ENCODE measurements at places on chromosomes 2 and 18. TPM values are rescaled to one million over a fixed set of nuclear protein-coding genes. Genes with fewer than 3 reads are reported as not detected.
A peak's percentile ranks its signal among the peaks of the same experiment; 100 is the strongest.

Gene PCARE
- not detected for total RNA-seq

Gene NT5C1B
- total RNA-seq = not detected

Gene G6PC2
- total RNA-seq = not detected

DNA sequence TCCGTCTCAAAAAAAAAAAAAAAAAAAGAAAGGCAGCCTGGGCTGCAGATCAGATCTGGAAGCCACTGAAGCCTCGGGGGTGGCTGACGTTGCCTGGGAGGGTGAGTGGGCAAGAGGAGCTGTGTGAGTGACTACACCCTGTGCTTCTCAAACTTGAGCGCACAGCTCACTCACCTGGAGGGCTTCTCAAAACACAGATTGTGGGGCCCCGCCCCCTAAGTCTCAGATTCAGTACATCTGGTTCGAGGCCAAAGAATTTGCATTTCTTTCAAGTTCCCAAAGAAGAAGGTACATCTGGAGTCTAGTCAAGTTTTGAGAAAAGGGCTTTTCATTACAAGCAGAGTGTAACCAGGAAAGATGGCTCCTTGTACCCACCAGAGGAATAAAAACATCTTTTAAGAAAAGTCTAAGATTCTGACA lies 97.7 kb upstream of the CAB39 start:
- no peak for DNase-seq
- peaks cover 8% of the 10 kb centered on the region for H3K36me3 ChIP-seq
- H3K27ac ChIP-seq = peak overlapping the region; percentile 11

GRCh38 chr2:39452396-39452795 lies 15.3 kb upstream of the MAP4K3 start:
- DNase-seq = no peak
- no peaks in the 10 kb centered on the region for H3K27me3 ChIP-seq
- no peak overlapping the region for H3K27ac ChIP-seq

DNA sequence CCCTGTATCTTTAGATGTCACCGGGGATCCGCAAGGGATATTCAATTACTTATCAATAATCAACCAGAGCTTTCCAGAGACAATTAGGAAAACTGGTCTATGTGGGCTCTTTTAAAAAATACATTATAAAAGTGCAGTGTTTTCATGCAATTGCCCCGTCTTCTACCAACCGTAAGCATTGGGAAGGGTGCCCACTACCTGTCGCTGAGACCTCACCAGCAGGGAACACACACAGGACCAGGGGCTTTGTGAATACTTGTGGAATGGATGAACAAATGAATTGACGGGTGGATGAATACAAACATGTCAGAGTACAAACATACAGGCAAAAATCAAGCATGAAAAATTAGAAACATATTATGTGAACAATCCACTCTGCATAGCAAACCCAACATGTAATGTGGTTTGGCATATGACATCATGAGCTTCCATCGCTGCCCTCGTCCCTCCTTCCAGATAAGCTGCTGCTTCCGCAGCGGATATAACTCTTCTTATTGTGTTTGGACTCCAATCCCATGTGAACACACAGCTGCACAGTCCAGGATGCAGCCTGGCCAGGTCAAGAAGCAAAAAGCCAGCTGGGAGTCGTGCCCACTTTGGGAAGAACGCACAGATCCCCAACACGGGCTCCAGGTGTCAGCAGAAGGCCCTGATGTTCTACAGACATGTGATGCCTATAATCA lies 5.3 kb downstream of the FHL2 start:
- H3K4me1 ChIP-seq = peaks cover 2% of the 10 kb centered on the region
- H3K27me3 ChIP-seq = peaks cover 26% of the 10 kb centered on the region
- H3K36me3 ChIP-seq = no peaks in the 10 kb centered on the region
- H3K27ac ChIP-seq = no peak overlapping the region
- no peak for DNase-seq
- H3K4me3 ChIP-seq = no peak overlapping the region

Gene COL5A2
- total RNA-seq = 4.6 TPM

Gene TBR1
- 0.05 TPM for total RNA-seq

Gene ADRA2B
- 0.15 TPM for total RNA-seq

Gene TSPYL6
- not detected for total RNA-seq

Gene RAB6C
- 0.18 TPM for total RNA-seq

GRCh38 chr2:70936165-70936978 lies 672 bp downstream of the ATP6V1B1 start:
- peak; percentile 22 for DNase-seq
- H3K27me3 ChIP-seq = peaks cover 24% of the 10 kb centered on the region
- no peak overlapping the region for H3K4me3 ChIP-seq
- H3K27ac ChIP-seq = no peak overlapping the region
- no peaks in the 10 kb centered on the region for H3K4me1 ChIP-seq
- H3K36me3 ChIP-seq = no peaks in the 10 kb centered on the region

DNA sequence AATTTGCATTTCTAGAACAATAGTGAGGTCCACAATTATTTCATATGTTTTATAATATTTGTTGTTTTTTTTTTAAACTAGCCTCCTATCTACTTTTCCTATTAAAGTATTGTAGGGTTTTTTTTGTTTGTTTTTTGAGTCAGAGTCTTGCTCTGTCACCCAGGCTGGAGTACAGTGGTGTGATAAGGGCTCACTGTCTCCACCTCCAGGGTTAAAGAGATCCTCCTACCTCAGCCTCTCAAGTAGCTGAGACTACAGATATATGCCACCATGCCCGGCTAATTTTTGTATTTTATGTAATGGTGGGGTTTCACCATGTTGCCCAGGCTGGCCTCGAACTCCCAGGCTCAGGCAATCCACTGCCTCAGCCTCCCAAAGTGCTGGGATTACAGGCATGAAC lies 122.5 kb downstream of the SLC39A10 start:
- H3K4me1 ChIP-seq = no peaks in the 10 kb centered on the region
- no peaks in the 10 kb centered on the region for H3K36me3 ChIP-seq
- H3K27me3 ChIP-seq = peaks cover 2% of the 10 kb centered on the region
- no peak overlapping the region for H3K27ac ChIP-seq
- H3K4me3 ChIP-seq = no peak overlapping the region

GRCh38 chr2:128444121-128444771 lies 125.6 kb upstream of the HS6ST1 start:
- DNase-seq = peak; percentile 29
- H3K36me3 ChIP-seq = no peaks in the 10 kb centered on the region

- H3K4me1 ChIP-seq = no peaks in the 10 kb centered on the region
- no peaks in the 10 kb centered on the region for H3K36me3 ChIP-seq
- no peak for DNase-seq
Measured at GRCh38 chr2:14752295-14752694, 119.8 kb downstream of the LRATD1 start.

Gene CCDC195
- total RNA-seq = not detected

DNA sequence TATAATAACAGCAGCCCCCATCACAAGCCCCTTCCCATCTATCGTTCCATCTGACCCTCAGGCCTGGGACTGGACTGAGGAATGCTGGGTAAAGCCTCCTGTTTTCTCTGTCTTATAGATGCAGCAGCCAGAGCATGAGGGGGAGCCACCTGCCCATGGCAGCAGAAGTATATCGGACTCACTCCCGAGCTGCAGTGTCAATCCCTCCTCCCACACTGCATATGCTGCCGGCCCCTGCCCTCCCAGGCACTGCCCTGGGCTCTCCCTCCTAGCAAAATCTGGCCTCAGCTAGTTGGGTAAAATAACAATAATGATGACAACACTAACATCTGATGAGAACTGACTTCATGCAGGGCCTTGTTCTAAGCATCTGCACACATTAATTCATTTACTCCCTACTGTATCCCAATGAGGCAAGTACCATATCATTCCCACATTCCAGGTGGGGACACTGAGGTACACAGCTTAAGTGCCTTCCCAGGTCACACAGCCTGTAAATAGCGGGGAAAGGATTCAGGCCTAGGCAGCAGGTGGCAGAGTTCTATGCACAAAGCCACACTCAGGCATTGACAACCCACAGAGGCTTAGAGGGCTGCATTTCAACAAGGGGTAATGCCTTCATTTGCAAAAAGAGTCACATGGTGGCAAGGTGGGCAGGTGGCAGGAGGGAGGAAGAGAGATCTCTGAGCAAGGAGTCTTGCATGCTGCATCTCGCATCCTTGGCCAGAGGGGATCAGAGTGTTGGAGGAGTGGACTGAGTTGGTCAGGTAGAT lies 190.0 kb downstream of the ZBTB7C start:
- no peak overlapping the region for H3K4me3 ChIP-seq
- no peak for DNase-seq
- peaks cover 2% of the 10 kb centered on the region for H3K4me1 ChIP-seq
- H3K36me3 ChIP-seq = no peaks in the 10 kb centered on the region

GRCh38 chr2:56182420-56182819 lies 1.4 kb upstream of the CCDC85A start:
- H3K4me3 ChIP-seq = no peak overlapping the region
- H3K36me3 ChIP-seq = no peaks in the 10 kb centered on the region
- peaks cover 42% of the 10 kb centered on the region for H3K27me3 ChIP-seq
- H3K4me1 ChIP-seq = peaks cover 7% of the 10 kb centered on the region

- H3K4me1 ChIP-seq = peaks cover 70% of the 10 kb centered on the region
- H3K27me3 ChIP-seq = no peaks in the 10 kb centered on the region
- H3K4me3 ChIP-seq = no peak overlapping the region
- peak overlapping the region; percentile 42 for H3K27ac ChIP-seq
- peaks cover 68% of the 10 kb centered on the region for H3K36me3 ChIP-seq
Measured at GRCh38 chr2:105836840-105837692, 92.4 kb downstream of the NCK2 start.

Gene ZNF521
- total RNA-seq = not detected

DNA sequence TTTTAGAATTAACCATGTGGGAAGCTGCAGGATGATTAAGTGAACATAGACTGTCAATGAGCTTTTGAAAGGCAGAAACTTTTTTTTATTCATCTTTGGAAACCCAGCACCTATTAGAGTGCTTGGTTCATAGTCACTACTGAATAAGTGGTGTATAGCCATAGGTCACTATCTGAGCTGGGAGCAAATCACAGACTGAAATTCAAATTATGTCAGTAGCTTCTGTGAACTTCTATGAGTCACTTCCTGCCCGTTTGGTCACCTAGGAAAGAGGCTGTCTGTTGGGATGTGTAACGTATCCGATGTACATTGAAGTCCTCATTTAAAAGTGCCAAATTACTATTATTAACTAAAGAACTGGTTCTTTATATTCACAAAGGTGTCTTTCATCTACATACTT lies 20.5 kb upstream of the SLC40A1 start:
- DNase-seq = no peak
- H3K4me1 ChIP-seq = no peaks in the 10 kb centered on the region
- peaks cover 4% of the 10 kb centered on the region for H3K27me3 ChIP-seq
- no peaks in the 10 kb centered on the region for H3K36me3 ChIP-seq

- peaks cover 4% of the 10 kb centered on the region for H3K4me1 ChIP-seq
- no peak overlapping the region for H3K4me3 ChIP-seq
- no peaks in the 10 kb centered on the region for H3K27me3 ChIP-seq
- no peak overlapping the region for H3K27ac ChIP-seq
- DNase-seq = no peak
Measured at GRCh38 chr2:20762945-20763683, 59.8 kb downstream of the LDAH start.

Gene TMEM163
- 2.3 TPM for total RNA-seq

Gene M1AP
- not detected for total RNA-seq

DNA sequence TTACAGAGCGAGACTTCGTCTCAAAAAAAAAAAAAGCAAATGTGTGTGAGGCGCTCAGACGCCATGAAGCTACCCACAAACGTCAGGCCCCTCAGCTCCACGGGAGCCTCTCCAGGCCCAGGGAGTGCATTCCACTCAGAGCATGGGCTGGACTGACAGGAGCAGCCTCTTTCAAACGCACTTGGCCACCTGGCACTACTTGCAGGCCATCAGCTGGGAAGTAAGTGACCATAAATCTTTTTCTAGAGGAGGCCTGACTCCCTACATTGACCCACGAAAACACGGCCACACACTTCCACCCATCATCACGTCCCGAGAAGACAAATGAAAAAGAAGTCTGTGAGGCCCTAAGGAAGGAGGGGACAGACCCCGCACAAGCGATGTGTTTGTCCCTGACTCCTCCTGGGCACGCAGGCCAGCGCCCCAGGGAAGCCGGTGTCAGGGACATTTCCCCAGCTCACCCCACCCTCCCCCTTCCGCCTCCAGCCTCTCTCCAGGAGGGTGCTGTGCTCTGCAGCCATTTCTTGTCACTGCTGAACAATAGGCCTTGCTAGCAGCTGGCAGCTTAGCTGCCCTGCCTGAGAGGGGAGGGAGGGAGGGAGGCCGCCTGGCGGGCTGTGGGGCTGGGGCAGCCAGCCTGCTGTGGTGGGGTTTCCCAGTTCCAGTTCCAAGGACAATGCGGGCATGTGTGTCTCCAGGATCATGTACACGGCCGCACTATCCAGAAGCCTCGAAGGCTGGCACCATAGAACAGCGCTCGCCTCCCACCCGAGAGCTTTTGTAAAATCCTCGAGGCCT lies 26.6 kb downstream of the SERTAD2 start:
- peak; percentile 35 for DNase-seq
- H3K36me3 ChIP-seq = peaks cover 7% of the 10 kb centered on the region
- peaks cover 14% of the 10 kb centered on the region for H3K4me1 ChIP-seq
- H3K27me3 ChIP-seq = no peaks in the 10 kb centered on the region

DNA sequence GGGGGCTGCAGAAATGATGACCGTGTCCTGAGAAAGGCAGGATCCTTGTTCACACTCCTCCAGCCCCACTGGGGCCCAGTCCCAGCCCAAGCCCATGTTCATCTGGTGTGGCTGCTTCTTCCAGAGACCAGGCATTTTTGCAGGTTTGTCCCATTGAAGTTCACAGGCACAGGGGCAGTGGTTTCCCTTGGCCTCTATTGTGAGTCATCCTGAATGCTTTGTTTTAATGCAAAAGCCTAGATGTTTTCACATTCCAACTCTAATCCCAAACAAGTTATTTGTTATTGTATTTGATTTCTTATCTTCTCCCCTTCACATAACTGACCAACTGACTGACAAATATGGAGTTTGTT lies 426.4 kb upstream of the ID2 start:
- peaks cover 3% of the 10 kb centered on the region for H3K36me3 ChIP-seq
- H3K27me3 ChIP-seq = peaks cover under 1% of the 10 kb centered on the region
- no peak overlapping the region for H3K27ac ChIP-seq

- DNase-seq = no peak
- no peak overlapping the region for H3K27ac ChIP-seq
- H3K4me1 ChIP-seq = no peaks in the 10 kb centered on the region
- no peaks in the 10 kb centered on the region for H3K36me3 ChIP-seq
- H3K27me3 ChIP-seq = no peaks in the 10 kb centered on the region
Measured at GRCh38 chr2:14927021-14927564, 294.6 kb downstream of the LRATD1 start.

Gene SF3B6
- 115 TPM for total RNA-seq

Gene PPP3R1
- total RNA-seq = 86.4 TPM

- DNase-seq = no peak
- no peak overlapping the region for H3K4me3 ChIP-seq
- no peaks in the 10 kb centered on the region for H3K27me3 ChIP-seq
- no peaks in the 10 kb centered on the region for H3K4me1 ChIP-seq
- no peaks in the 10 kb centered on the region for H3K36me3 ChIP-seq
Measured at GRCh38 chr2:60465736-60466135, 87.7 kb downstream of the BCL11A start.

DNA sequence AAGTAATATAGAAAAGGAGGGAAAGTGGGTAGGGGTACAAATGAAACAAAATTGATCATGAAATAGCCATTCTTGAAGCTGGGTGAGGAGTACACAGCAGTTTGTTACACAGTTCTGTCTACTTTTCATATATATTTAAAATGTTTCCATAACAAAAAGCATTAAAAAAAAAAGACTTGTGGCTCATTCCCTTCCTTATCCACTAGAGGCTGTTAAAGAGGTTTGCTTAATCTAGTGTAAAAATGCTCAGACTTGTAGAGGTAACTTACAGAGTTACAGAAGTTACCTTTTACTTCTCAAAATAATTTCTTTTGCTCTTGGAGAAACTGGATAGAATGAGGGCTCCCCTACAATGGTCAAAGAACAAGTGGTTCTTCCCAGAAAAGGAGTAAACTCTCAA lies 8.1 kb upstream of the WIPF1 start:
- no peaks in the 10 kb centered on the region for H3K27me3 ChIP-seq
- H3K36me3 ChIP-seq = peaks cover 36% of the 10 kb centered on the region
- H3K27ac ChIP-seq = peak overlapping the region; percentile 90
- DNase-seq = no peak
- peaks cover 89% of the 10 kb centered on the region for H3K4me1 ChIP-seq

Data from activated CD8-positive, alpha-beta memory T cell treated with anti-CD3 and anti-CD28 coated beads, Interleukin-2, amount 10 ng/mL, durations not matched to agents 7 days and 5 days (primary cell).